ENCODE measurements at places on chromosomes 6 and 20.
A peak's percentile ranks its signal among the peaks of the same experiment; 100 is the strongest.

DNA sequence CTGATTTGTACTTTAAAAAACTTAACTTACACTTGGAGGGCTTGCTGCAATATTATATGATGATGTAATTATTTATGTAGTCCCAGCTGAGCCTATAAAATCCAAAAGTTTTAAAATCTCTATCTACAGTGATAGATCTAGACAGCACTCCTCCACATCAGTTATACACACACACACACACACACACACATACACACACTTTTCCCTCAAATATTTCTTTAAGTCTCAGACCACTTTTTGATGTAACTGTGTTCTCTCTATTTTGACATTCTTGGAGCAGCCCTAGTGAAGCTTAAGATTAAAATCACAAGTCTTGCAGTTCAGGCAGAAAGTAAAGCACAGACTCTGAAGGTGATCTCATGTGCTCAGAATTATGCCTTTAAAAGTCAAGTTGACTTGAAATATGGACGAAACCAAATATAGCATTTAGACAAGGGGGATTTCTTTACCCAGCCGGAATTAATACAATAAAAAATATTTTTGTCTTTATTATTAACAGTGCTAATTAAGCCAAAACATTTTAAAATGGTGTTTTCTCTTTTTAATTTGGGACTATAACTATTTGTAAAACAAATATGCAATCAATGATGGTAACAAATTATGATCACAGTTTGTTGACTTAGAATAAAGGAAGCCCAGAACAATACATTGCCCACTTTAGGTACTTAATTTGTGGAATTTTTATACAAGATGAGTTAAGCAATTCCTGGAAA lies 63.5 kb upstream of the TMEM30A start:
- no peak for DNase-seq

GRCh38 chr6:85403331-85404015 lies 46.4 kb upstream of the NT5E start:
- DNase-seq, result no peak

DNA sequence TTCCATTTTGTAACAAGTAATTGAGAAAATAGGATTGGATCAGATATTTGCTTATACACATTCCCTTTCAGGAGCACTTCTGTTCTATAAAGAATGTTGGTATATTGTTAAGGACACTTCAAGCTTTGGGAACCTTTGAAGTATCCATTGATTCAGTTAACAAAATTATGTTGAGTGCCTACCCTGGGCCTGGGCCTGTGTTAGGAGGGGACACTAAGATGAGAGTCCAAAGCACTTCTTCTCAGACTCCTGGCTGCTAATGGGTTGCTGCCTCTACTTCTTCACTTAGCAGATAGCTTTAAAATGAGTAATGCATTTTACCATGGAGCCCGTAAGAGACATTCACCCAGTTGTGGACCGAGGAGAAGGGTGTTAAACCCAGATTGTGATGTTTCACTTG lies 40.3 kb downstream of the PTPN1 start:
- no peak for DNase-seq

- DNase-seq, result no peak
Measured at GRCh38 chr6:127013865-127014264, 104.6 kb upstream of the RSPO3 start.

- no peak for DNase-seq
Measured at GRCh38 chr6:152696522-152696921, 1.2 kb upstream of the MYCT1 start.

DNA sequence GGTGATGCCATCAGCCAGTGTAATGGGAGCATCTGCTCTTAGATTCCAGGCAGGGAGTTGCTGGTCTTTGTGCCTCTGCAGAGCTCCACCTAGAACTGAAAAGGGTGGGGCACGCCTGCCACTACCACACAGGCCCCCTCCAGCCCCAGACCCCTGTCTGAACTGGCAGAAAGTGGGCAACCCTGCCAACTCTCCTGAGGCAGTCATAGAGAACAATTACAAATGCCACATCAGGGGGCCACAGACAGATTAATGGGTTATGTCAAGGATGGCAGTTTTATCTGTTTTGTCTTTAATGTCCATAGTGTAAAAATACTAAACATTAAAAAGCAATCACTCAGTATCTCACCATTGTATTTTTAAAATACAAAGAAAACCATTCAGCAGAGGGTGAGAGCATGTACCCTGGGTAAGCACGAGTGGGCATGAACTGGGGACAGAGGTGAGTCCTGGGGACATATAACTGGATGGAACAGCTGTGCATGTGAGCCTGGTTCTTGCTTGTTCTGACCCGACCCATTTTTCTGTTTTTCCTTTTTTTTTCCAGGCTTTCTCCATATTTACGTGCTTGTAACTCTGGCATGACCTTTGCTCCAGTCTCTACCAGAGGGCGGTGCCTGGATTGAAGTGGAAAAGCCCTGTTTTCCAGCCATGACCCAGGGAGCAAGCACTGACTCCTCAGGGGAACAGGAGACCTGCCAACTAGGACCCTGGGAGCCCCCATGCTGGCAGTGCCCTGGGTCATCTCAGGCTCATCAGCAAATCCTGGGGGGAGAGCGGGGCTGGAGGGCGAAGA lies 8.2 kb downstream of the TRAF3IP2 start:
- no peak for DNase-seq

DNA sequence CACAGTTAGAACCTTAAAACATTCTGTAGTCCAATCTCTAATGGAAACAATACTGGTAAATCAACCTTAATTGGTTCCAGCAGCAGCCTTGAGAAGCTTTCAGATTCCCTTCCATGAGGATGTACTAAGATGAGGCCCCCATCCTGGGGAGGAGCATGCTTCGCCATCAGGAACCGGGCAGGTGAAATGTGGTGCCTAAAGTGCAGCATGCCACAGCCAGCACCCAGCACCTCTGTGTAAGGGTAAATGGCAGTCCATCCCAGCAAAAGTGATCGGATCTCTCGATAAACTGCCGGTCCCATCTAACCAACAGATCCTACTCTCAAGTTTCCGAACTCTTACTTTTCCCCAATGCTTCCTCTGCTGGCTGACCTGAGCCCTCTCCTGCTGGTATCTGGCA lies 166.3 kb upstream of the PDE10A start:
- no peak for DNase-seq

- peak; percentile 46 for DNase-seq
Measured at GRCh38 chr20:50762435-50763220, 31.2 kb downstream of the PARD6B start.

GRCh38 chr20:36179170-36179945 lies 24.8 kb downstream of the EPB41L1 start:
- peak; percentile 32 for DNase-seq

DNA sequence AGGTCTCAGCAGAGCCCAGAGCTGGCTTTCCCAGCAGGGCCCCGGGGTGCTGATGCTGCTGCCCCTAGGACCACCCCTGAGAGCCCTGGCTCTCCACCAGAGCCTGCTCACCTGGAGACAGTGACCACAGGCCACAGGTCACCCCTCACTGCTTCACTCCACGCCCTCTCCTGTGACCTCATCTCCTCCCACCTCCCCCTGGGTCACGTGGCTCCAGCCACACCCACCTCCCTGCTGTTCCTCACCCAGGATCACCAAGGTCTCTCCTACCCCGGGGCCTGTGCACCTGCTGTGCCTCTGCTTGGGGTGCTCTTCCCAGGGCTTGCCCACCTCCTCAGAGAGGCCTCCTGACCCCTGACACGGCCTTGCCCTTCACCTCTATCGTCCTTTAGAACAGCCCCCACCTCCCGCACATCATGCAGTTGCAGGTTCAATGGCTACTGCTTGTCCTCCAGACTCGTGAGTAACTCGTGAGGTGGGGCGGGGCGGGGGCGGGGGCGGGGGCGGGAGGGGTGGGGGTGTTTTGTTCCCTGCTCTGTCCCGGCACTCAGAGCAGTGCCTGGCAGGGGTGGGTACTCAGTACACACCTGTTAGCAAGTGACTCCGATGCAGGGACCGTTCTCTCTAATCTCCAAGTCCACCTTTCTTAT lies 468.0 kb downstream of the PREX1 start:
- no peak for DNase-seq

- DNase-seq, result no peak
Measured at GRCh38 chr20:50435397-50436051, 74.7 kb upstream of the PTPN1 start.

DNA sequence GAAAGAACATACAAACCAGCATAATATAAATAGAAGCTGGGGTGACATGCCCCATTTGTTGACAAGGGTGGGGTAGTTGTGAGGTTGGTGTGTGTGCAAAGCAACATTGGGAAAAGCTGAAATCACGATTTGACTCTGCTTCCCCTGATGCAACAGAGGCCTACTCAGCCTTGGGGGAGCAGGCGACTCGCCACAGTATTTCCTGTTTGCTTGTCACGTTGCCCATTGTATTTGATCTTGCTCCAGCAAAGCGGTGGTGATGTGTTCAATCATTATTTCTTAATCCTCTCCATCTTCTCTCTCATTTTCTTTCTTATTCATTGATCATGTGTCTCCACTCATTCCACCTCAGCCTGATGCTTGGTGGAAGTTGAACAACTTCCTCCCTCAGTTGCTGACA lies 165.8 kb upstream of the CITED2 start:
- DNase-seq, result no peak

GRCh38 chr20:36634342-36634741 lies 11.7 kb downstream of the SLA2 start:
- no peak for DNase-seq

GRCh38 chr6:90859612-90860011 lies 272.7 kb upstream of the MAP3K7 start:
- DNase-seq, result peak; percentile 23

- DNase-seq, result no peak
Measured at GRCh38 chr6:13294499-13295069, 33.8 kb downstream of the TBC1D7 start.

DNA sequence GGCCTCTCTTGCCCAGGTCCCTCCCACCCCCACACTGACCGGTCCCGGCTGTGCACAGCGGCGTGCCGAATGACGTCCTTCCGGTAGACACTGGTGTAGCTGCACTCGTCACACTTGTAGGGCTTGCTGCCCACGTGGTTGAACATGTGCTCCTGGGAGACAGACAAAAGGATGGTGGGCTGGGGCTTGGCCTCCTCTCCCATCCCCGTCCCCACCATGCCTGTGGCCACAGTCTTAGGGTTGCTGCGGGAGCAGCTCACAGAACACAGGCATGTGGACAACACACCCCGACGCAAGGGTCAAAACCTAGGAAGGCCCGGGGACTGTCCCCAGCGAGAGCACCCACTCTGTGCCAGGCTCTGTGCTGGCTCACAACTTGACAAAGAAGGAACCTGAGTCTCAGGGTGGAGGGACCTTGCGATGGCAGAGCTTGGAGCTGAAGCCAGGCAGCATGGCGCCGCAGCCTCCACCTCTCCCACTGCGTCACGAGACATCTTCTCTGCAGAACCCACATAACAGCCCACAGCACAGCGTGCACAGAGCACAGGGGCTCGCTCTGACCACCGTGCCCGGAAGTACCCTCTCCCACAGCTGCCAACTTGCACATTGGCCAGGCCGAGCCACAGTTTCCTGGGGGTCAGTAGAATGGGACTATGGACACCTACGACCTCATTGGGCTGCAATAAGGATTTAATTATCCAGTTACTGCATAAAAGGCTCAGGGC lies 9.8 kb downstream of the ZNF335 start:
- no peak for DNase-seq

DNA sequence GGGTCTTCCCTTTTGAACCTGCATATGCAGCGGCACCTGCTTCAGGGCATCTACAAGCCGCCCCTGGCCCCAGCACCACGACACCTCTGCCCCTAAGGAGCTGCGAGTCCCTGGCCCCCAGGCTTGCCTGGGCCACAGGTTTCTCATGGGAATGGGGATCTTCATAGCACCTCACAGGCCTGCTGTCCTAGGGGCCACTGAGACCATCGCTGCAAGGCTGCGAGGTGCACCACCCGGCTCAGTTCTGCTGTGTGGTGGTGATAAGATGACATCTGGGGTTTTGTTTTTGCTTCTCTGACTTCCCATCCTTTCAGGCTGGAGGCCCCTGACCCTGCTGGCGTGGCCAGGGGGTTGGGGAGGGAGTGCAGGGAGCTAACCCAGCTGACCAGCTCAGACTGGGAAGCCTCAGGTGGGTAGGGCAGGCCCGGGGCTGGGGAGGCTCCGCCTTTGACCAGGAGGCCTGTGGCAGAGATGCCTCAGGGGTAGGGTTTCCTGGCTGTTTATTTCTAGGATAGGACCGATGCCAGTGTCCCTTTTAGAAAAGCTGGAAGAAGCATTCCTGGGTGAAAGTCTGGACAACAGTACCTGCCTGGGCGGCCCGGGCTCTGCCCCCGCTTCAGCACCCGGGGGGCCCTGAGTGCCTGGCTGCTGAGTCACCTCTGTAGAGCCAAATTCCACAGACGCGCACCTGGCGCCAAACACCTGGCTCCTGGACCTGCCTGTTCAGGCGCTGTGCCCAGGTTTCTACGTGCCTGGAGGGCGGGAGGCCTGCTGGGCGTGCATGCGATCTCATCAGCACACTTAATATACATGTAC lies 264.7 kb downstream of the DLL1 start:
- peak; percentile 8 for DNase-seq

DNA sequence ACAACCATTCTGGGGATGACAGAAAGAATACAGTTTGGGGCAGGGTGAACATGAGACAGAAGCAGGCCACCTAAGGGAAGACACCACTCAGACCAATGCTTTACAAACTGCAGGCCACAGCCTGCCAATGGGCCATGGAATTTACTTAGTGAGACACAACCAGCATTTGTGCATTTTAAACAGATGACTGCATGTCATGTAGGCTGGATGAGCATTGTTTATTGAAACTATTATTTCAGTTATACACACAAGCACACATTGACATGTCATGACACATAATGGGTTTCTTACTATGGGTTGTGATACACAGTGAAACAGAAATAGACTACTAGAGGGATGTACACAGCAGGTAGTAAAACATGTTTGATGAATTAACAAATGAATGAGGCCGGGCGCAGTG lies 8.0 kb downstream of the PGM3 start:
- DNase-seq, result no peak

GRCh38 chr6:160831739-160832138 lies 129.7 kb downstream of the PLG start:
- DNase-seq, result no peak

DNA sequence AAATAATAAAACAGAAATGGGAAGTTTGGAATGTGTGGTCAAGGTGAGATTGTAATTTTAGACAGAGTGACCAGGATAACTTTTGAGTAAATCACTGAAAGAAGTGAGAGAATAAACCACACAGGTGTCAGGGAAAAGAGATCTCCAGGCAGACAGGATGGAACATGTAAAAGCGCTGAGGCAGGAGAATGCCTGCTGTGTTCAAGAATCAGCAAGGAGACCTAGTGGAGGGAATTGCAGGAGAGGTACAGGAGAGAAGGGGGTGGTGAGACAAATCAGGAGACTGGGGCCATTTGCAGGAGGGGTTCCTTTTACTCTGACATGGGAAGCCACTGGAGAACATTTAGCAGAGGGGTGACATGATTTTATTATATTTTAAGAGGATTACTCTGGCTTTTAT lies 456.7 kb downstream of the NKAIN2 start:
- no peak for DNase-seq

DNA sequence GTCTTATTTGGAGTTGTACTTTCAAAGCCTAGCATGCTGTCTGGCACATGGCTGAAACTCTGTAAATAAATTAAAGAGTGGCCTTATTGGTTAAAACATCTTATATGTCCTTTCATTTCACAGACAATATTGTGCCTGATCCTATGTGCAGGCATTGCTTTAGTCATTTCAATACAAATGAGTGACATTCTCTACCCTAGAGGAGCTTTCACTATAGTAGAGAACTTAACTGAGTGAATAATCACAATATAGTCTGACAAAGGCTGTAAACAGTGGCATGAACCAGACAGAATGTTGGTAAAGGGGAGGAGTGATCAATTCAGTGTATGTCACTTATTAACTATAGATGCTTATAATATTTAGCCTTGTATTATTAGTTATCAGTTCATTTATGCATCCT lies 481.8 kb downstream of the TFAP2B start:
- no peak for DNase-seq

- DNase-seq, result no peak
Measured at GRCh38 chr6:20055916-20056315, 156.4 kb downstream of the MBOAT1 start.

Data from BE2C (cell line).